ENCODE measurements at places on chromosomes 3 and 15. TPM values are rescaled to one million over a fixed set of nuclear protein-coding genes. Genes with fewer than 3 reads are reported as not detected.

GRCh38 chr15:48541341-48542278 is 103.9 kb downstream of the FBN1 start:
- peak; percentile 93 for ATAC-seq

- ATAC-seq: peak; percentile 91
Measured at GRCh38 chr3:64056606-64057180, 33.4 kb upstream of the PSMD6 start.

- ATAC-seq: no peak
Measured at GRCh38 chr3:18679238-18679637, 254.1 kb upstream of the SATB1 start.

DNA sequence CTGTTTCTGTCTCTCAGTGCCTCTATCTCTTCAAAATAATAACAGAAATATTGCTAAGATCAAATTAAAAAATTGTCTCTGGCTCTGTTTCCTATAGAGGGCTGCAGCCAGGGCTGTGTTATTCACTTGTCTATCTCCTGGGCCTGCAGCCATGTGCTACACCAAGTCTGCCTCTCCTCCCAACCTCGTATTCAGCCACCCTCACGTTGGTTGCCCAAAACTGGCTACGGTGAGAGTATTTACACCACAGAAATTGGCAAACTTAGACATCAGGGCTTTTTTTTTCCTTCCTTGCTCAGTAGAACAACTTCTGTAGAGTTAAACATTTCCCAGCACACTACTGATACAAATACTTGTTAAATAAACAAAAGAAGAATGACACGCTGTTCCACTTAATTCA is 320.9 kb upstream of the ICE2 start:
- no peak for ATAC-seq

- ATAC-seq: no peak
Measured at GRCh38 chr15:85582131-85583079, 202.0 kb downstream of the AKAP13 start.

DNA sequence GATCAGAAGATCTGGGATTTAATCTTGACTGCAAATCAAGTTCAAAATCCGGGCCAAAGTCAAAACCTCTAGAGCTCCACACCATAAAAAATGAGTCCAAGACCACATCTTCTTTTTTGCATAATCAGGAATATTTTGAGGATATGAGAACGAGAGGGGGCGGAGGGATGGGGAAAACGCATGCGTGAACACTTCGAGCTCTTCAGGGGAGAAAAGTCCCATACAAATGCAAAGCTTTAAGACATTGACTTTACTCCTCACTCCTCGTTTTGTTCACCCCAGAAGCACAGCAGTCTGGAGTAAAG is 68.2 kb downstream of the SUMF1 start:
- no peak for ATAC-seq

- ATAC-seq: no peak
Measured at GRCh38 chr3:187101184-187102072, 37.9 kb downstream of the RPL39L start.

- no peak for ATAC-seq
Measured at GRCh38 chr3:177426878-177427495, 229.7 kb upstream of the TBL1XR1 start.

DNA sequence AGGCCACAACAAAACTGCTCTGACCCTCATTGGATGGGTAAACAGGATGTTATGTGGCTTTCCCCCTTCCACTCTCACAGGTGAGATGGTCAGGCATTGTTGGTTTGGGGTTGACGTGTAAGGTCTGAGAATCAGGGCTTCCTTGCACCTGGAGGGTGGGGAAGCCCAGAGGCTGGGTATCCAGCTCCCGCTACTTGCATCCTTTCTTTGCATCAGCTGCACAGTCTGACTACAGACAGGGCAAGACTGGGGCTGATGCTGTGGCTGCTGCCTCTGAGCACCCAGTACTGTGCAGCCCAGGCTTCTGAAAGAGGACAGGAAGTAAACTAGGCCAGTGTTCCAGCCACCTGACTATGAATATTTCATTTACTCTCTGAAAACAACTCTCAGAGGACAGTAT is 58.0 kb upstream of the ATP2B2 start:
- ATAC-seq: no peak

GRCh38 chr3:24503616-24504113 is 9.0 kb upstream of the THRB start:
- ATAC-seq: no peak

DNA sequence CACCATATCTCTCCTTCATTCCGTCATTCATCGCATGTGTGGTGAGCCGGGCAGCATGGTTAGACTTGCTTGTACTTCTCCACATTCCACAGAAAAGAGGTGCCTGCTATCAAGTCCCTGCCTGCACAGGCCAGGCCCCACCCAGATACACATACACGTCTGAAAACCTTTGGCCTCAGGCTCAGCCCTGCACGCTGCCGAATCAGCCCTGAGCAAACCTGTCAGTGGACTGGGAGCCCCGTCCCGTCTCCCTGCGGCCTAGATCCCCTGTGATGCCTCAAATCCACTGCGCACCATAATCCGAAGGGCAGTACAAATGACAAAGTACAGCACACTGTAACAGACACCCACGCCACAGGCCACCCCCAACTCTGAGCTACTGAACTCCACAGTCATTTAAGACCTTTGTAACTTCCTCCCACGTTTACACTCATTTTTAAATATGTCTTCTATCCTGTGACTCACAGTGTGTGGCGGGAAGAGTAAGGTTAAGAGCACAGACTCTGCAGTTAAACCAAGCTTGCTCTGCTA is 67.1 kb downstream of the MB21D2 start:
- peak; percentile 70 for ATAC-seq

DNA sequence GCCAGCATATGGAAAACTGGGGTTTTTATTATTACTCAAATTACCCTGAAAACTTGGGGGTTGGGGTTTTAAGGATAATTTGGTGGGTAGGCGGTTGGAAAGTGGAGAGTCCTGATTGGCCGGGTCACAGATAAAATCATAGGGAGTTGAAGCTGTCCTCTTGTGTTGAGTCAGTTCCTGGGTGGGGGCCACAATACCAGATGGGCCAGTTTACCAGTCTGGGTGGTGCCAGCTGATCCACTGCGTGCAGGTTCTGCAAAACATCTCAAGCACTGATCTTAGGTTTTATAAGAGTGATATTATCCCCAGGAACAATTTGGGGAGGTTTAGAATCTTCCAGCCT is 4.9 kb upstream of the ZNF662 start:
- peak; percentile 4 for ATAC-seq

- ATAC-seq: no peak
Measured at GRCh38 chr3:186354100-186354499, 7.9 kb downstream of the DGKG start.

- no peak for ATAC-seq
Measured at GRCh38 chr3:138032567-138032966, 22.6 kb downstream of the CLDN18 start.

GRCh38 chr3:133895208-133896001 is at the start of gene RAB6B:
TSS of gene RAB6B (minus strand) at chr3:133895882. CDS start at chr3:133895466, 416 bp downstream.
- peak; percentile 87 for ATAC-seq

DNA sequence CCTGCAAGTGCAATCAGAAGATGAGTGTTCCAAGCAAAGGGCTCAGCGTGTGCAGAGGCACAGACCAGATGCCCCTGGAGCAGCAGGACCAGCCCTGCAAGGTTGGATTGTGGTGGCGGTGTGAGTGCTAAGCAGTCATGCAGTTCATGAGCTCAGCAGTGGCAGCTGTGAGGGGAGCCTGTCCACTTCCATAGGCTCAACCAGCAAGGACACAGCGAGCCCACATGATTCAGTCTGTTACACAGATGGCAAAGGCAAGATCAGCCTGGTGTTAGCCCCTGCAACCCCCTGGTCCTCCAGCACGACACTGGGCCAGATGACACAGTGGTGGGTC is 95.9 kb upstream of the PRR23E start:
- no peak for ATAC-seq

GRCh38 chr3:160869825-160870224 is 113.8 kb downstream of the PPM1L start:
- peak; percentile 49 for ATAC-seq

DNA sequence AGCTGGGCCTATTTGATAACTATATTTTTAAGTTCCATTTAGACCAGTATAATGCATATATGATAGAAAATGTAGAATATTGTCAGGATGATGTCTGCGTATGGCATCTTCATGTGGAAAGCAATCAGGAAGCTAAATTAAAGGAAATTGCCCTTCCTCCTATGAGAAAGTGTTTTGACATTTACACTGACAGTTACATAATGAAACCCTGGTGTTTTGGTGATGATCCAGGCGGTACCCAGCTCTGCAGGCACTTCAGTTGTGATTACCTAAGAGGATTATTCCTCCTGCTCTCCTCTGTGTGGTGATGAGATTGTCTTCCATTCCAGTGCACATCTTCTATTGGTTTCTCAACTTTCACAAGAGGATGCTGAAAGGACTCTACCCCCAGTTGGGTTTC is 126.5 kb upstream of the MITF start:
- ATAC-seq: no peak

GRCh38 chr3:139522421-139522820 is 17.1 kb downstream of the RBP1 start:
- ATAC-seq: no peak

DNA sequence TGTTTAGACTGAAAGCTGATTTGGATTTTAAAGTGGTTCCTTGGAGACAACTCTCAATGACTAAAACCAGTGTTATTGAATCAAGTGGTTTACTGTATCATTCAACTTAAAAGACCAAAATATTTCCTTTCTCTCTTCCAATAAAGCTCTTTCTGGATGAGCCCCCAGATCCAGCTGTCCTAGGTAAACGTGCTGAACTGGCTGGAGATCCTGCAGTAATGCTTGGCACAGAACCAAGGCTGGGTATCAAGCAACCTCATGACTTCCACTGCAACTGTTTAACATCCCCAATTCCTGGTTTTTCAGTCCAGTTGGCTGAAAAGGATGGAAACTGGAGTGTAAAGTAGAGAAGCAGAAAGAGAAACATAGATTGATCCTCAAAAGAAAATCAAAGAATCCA is 28.9 kb downstream of the SEC22C start:
- ATAC-seq: no peak

- peak; percentile 20 for ATAC-seq
Measured at GRCh38 chr3:4985330-4986174, 6.3 kb downstream of the BHLHE40 start.

- no peak for ATAC-seq
Measured at GRCh38 chr3:46931631-46932331, 44.8 kb downstream of the CCDC12 start.

DNA sequence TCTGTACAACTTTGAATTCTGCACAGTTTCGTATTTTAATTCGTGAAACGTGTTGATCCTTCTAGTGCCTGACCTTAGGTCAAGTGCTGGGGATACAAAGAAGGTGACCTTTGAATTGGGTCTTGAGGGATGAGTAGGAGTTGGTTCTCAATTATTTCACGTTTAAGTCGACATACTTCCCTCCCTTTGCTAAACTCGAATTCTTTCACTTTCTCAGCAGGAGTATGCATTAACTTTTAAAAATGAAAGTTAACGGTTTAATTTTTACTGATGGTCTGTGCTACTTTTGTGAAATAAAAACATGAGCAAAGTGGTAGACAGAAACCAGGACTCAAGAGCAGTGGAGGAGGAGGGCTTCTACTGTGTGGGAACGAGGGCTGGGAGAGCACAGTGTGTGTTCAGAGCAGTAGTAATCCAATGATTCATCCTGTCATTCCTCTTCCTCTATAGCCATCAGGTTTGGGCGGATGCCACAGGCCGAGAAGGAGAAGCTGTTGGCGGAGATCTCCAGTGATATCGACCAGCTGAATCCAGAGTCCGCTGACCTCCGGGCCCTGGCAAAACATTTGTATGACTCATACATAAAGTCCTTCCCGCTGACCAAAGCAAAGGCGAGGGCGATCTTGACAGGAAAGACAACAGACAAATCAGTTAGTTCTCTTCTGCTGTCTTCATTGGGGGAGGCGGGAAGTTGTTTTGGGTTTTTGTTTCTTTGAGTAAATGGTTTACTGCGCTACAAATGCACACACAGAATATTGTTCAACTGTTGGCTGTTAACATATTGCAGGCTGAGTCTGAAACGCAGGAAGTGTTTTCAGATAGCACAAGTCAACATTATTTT is 78.6 kb upstream of the TSEN2 start:
- peak; percentile 89 for ATAC-seq

GRCh38 chr15:38972831-38973230 is 408.2 kb upstream of the RASGRP1 start:
- ATAC-seq: no peak

GRCh38 chr3:184322731-184323487 is 8.5 kb downstream of the EIF4G1 start:
- ATAC-seq: no peak

- ATAC-seq: no peak
Measured at GRCh38 chr15:96331945-96332636, 1.6 kb downstream of the NR2F2 start.

- no peak for ATAC-seq
Measured at GRCh38 chr3:20123131-20123652, 62.8 kb downstream of the SGO1 start.

DNA sequence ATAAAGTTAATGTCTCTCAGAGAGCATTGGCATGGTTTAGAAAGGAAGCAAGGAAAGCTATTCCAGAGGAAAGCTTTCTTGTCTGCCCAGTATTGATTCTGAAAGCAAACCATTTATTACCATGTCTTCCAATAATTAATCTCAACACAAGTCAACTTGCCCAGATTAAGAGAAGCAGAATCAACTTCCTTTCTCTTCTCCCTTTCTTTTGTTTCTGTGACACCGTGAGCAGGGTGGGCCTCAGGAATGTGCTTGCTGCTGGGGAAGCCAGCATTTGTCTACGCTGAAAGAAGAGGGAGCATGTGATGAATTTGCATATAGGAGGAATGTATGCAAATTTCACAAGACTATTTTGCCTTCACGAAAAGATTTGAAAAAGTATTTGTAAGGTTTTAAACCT is 368.6 kb upstream of the ROPN1 start:
- ATAC-seq: peak; percentile 89

GRCh38 chr3:123682781-123683504 is 98.1 kb upstream of the HACD2 start:
- ATAC-seq: peak; percentile 74

DNA sequence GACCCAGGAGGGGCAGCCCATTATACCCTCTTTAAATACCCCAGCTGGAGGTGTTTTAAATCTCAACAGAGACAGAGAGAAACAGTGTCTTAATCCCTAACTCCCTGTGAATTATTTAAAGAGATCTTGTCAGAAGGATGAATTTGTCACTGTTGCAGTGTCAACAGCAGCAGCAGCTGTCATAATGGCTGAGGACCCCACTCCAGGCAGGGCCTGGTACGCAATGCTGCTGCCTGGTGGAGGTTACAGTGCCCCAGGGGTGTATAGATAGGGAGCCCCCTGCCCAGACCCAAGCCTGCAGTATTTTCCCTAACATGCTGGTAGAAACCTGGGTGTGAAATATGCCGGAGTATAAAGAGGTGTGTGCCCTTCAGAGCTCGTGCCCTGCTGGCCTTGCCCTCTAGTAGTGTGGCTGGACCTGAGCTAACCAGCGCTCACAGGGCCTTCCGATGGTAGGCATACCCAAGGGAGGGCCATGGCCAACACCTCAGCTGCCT is 143.0 kb downstream of the EPHB1 start:
- ATAC-seq: peak; percentile 43

The SERPINI2 gene
- total RNA-seq: not detected

The COMMD4 gene
- 32.0 TPM for total RNA-seq

The KBTBD12 gene
- total RNA-seq: 0.45 TPM

The ADAM10 gene
- total RNA-seq: 52.2 TPM

The FBLN2 gene
- total RNA-seq: 1.7 TPM

The OXTR gene
- total RNA-seq: 1.00 TPM

The MUC20 gene
- 0.76 TPM for total RNA-seq

The MME gene
- total RNA-seq: 56.8 TPM

The SMC4 gene
- 54.3 TPM for total RNA-seq

The CCDC33 gene
- 15.0 TPM for total RNA-seq

The PAK6 gene
- total RNA-seq: 0.56 TPM

The MUSTN1 gene
- 2.7 TPM for total RNA-seq

The TOPBP1 gene
- 40.0 TPM for total RNA-seq

The TRPM1 gene
- total RNA-seq: 1.9 TPM

The NPHP3 gene
- total RNA-seq: 19.7 TPM

The RAD51 gene
- 8.9 TPM for total RNA-seq

The GCSAM gene
- 0.13 TPM for total RNA-seq

The AADACL2 gene
- total RNA-seq: 0.14 TPM
